GM23338 (cell line): ENCODE measurements at places on chromosomes 3 and 15. TPM values are rescaled to one million over a fixed set of nuclear protein-coding genes. Genes with fewer than 3 reads are reported as not detected.

Gene CLDN18
- not detected in 2 replicates for total RNA-seq

Gene EXD1
- total RNA-seq, result 0.07 TPM in 1 of 2 replicates, not detected in the other

Gene TMEM108
- total RNA-seq, result 7.4 and 7.9 TPM in 2 replicates

Gene LMAN1L
- total RNA-seq, result not detected in 2 replicates

GRCh38 chr3:129312021-129312639, 33.5 kb downstream of the HMCES start:
- H3K27ac ChIP-seq, result no peak overlapping the region
- H3K4me3 ChIP-seq, result no peak overlapping the region
- no peaks in the 10 kb centered on the region for H3K36me3 ChIP-seq
- no peaks in the 10 kb centered on the region for H3K27me3 ChIP-seq

- no peaks in the 10 kb centered on the region for H3K4me1 ChIP-seq
- H3K27ac ChIP-seq, result no peak overlapping the region
- DNase-seq, result no peak
- H3K27me3 ChIP-seq, result no peaks in the 10 kb centered on the region
Measured at GRCh38 chr3:113275258-113275556, 63.9 kb downstream of the BOC start.

DNA sequence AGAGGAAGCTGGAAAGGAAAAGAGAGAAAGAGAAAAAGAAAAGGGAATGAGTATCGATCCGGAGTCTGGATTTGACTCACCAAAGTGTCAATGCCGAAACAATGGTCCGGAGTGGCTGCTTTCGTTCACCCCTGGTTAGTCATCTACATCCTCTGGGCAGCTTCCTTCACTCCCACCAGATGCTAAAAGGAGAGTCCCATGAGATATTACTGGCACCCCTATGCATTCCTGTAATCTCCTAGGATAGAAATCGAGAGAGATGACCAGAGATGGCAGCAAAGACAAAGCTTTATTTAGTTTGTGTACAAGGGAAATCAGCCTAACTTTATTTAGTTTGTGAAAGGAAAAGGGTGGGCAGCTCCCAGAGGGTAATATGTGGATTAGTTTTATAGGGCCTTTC, 622.2 kb downstream of the ZPLD1 start:
- no peak overlapping the region for H3K4me3 ChIP-seq
- DNase-seq, result no peak
- no peaks in the 10 kb centered on the region for H3K27me3 ChIP-seq
- H3K36me3 ChIP-seq, result no peaks in the 10 kb centered on the region
